ENCODE measurements at places on chromosomes 5 and 9.
A peak's percentile ranks its signal among the peaks of the same experiment; 100 is the strongest.

GRCh38 chr5:110376281-110376951, 350.1 kb downstream of the TMEM232 start:
- no peak for DNase-seq

GRCh38 chr5:107670932-107671741, at the start of gene EFNA5:
TSS of gene EFNA5 (minus strand) at chr5:107670937.
- DNase-seq = peak; percentile 11

- DNase-seq = no peak
Observed at GRCh38 chr5:144429405-144429804, 258.7 kb downstream of the KCTD16 start.

DNA sequence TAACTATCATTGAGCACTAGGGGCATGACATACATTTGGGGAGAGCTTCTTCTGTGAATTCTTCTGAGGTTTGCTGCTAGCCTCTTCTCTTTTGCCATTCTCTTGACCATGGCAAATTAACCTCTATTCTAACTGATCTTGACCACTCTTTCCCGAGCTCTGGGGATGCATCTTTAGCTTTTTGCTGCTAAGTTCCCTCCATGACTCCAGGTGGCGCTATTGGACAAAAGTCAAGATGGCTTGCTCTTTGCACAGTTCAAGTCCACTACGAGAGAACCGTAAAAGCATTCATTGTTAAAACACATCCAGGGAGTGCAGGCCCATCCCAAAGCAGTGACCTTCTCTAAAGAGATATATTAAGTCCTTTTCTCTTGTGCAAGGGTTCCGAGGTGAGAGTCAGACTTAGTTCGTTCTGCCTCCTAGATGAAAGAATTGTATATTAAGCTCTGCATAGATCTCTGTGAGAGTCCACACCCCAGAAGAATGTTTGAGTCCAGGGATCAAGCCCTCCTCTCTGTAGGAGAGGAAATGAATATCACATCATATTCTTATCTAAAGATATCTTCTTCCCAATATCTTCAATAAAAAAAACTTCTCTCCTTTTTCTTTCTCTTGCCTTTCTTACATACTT, 1152.9 kb upstream of the CDH6 start:
- DNase-seq = peak; percentile 72

- DNase-seq = peak; percentile 37
Observed at GRCh38 chr9:97386733-97387503, 25.0 kb upstream of the TDRD7 start.

DNA sequence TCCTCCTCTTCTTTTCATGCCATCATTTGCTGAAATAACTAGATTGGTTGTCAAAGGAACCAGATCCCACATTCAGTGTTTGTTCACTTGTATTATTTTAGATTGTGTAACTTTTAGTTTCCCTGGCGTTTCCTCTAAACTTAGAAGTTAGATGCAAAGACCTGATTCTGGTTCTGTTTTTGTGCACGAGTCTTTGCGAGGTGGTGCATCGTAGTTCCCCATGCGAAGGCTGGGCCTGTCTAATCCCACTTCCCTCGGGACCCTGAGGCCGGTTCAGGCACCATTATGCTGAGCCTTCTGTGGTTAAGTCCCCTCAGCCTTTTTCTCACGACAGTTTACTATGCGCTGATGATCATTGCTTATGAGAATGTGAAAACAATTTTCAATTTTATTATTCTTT, 219.1 kb upstream of the OTULINL start:
- DNase-seq = no peak
